ENCODE measurements at places on chromosomes 5 and 9.

DNA sequence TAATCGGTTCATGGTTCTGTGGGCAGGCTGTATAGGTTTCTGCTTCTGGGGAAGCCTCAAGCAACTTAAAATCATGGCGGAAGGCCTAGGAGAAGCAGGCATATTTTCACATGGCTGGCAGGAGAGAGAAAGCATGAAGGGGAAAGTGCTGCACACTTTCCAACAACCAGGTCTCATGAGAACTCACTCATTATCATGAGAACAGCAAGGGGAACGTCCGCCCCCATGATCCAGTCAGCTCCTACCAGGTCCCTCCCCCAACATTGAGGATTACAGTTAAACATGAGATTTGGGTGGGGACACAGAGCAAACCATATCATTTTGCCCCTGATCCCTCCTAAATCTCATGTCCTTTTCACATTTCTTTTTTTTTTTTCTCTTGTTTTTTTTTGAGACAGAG, 82.1 kb downstream of the EHMT1 start:
- no peak for DNase-seq

DNA sequence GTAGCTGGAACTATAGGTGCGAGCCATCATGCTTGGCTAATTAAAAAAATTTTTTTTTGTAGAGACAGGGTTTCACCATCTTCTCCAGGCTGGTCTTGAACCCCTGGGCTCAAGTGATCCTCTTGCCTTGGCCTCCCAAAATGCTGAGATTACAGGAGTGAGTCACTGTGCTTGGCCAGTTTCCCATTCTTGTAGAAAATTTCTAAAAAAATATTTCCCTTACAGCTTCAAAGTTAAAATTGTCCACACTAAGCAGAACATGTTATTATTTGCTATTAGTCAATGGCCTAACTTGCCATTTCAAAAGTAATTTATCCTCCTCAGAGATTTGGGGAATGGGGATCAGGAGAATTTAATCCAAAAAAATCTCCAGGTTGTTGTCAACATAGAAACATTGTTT, 40.1 kb downstream of the SLC38A9 start:
- DNase-seq: no peak

GRCh38 chr9:126589349-126589748, 24.4 kb upstream of the LMX1B start:
- no peak for DNase-seq

DNA sequence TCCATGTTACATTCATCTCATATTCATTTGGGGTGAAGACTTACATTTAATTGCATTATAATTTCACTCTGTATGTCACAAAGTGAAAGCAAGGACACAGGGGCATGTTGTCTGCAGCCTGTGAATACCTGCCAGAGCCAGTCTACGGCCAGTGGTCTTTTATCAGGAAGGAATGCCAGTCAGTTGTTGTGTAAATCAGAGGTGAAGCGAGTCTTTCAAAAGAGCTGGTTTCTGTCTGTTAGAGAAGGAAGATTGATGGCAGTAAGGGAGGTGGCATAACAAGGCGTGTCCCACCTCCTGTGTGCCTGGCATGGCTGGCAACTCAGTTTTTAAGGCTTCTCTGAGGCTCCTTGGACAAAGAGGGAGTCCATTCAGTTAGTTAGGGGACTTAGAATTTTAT, 18.1 kb upstream of the SYK start:
- no peak for DNase-seq

- no peak for DNase-seq
Observed at GRCh38 chr5:110727025-110727314, 499 bp upstream of the TMEM232 start.

GRCh38 chr5:180098991-180099732, 27.6 kb upstream of the RNF130 start:
- no peak for DNase-seq

- no peak for DNase-seq
Observed at GRCh38 chr5:8831251-8831650, 714.6 kb downstream of the SEMA5A start.

- no peak for DNase-seq
Observed at GRCh38 chr5:110383231-110383630, 343.2 kb downstream of the TMEM232 start.

DNA sequence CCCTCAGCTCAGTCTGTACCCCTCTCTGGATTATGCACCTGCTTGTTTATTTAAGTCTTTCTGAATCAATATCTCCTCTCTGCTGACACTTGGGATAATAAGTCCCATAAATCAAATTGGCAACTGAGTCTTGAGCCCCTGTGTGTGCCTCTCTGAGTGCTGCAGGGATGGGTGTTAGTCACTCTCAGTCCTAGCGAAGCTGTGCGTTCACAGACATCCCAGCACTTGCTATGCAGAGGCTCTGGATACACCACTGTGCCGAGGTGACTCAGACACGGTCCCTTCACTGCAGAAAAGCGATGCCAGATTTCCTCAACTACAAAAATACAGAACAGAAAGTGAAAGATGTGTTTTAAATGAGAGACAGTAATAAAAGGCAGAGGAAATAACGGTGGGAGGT, 4.1 kb upstream of the KCNMB1 start:
- DNase-seq: no peak

DNA sequence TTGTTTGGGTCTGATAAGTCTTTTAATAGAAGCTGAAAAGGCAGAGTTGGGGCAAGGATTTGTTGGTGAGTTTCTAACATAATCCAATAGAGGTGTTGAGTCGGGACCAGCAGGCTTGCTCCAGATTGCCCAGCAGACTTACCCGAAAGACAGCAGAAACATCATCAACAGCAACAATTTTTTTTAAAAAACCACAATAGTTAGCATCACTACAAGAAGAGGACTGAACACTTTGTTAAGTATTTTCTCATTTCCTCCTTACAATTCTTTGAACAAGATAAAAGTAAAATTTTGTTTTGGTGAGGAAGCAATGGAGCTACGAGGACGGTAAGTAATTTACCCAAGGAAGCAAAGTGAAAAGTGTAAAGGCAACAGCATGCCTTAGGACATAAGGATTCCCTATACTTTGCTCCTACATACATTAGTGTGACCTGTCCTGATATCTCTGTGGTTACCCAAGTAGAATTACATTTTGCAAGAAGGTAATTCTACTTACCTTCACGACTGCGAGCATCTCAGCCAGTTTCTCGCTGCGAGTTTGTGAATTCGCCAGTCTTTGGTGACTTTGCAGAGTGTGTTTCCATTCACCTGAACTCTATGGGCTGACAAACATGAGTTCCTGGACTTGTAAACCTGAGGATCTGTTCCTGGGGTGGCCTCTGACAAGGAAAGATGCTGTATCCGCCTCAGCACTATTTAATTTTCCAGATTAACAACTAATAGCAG, 13.2 kb downstream of the ITK start:
- no peak for DNase-seq

DNA sequence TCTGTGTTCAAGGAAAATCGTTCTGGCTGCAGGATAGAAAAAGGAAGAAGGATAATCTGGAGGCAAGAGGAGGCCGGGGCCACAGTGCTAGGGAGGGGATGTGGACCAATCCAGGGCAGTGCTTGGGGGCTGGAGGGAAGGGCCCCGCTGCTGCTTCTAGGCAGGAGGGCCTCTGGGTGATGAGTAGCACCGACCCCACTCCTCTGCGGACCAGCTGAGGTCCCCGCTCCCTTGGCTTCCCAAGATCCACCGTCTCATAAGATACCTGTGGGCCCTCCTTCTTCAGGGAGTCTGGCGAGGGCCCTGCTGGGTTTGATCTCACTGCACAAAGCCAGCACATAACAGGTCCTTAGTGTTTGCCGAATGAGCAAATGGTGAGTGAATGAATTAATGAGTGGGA, 93.5 kb upstream of the MVB12B start:
- DNase-seq: no peak

GRCh38 chr5:158139161-158139560, 280.2 kb upstream of the CLINT1 start:
- no peak for DNase-seq

DNA sequence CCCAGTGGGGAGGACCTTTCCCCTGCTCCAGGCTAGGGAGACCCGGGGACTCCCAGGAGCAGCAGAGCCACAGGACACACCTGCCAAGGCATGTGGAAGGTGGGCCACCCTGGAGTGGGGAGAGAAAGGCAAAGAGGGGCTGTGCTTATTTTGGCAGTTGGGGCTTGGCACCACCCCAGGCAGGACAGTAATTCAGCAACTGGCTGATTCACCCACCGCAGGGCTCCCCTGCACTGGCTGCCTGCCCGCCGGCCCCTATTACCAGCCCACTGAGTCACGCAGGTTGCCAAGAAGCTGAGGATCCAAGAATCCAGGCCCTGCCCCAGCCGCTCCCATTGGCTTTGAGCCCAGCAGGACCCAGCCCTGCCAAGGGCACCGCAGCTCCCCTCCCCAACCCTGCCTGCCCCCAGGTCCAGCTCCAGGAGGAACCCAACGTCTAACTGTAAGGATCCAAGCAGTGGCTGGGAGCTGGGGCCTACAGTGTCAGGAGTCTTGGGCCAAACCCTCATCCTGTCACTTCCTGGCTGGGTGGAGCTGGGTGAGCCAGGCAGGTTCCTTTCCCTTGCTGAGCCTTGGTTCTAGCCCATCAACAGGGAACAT, 14.2 kb upstream of the RALGDS start:
- no peak for DNase-seq

DNA sequence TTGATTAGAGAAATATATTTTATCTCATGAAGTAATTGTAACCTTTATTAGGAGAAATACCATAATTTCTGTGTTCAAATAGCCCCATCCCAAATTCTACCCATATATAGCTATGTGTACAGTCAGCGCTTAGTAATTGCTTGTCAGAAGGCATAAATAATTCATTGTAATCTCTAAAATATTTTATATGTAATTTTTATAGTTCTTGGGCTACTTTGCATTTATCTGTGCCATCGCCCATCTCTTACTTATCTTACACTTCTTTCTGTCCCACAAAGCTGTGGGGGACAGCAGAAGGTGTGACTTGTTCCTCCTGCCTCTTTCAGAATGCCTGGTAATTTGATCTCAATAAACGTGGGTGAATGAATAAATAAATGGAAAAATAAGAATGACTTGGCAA, 5.5 kb downstream of the ADAMTSL1 start:
- no peak for DNase-seq

DNA sequence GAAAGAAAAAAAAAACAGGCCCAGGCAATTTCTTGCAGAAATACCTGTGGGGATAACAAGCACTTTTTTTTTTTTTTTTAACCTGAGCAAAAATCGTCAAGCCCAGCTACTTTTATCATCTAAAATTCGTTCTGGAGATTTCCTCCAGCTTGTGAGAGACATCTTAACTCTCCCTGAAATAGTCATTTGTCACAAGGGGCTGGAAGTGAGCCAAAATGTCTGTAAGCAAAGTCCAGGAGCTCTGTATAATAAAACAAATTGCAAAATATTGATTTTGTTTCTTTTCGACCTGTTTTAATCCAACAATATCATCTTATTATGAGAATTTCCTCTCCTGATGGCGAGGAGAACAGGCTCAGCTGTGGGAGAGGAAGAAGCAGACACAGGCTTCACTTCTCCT, 168.4 kb downstream of the TTLL11 start:
- DNase-seq: no peak

GRCh38 chr9:37908698-37909186, 4.8 kb upstream of the SLC25A51 start:
- no peak for DNase-seq

- no peak for DNase-seq
Observed at GRCh38 chr5:129691220-129691619, 56.7 kb upstream of the MINAR2 start.

DNA sequence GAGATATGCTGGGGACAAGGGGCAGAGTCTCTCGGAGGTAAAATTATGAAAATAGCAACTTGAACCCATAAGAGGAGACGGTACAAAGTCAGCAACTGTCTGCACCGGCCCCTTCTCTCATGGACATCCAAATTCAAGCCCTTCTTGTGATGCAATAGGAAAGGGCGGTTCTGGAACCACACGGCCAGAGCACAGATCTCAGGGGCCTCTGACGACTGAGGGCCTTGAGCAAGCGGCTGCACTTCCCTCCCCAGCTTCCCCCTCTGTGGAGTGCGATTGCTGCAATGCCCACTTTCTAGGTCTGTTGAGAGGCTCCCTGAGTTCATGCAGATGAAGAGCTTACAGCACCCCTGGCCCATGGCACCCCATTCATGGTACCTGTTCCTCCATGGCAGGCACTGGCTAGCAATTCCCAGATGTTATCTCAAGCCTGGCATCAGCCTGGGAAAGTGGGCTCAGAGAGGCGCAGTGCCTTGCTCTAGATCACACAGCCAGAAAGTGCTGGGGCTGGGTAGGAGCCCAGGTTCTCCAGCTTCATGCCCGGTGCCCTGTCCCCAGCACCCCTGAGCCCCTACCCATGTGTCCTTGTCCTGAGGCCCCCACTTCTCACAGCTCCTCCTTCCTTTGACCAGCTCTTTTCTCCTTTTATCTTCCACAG, 17.7 kb upstream of the CPLX2 start:
- DNase-seq: no peak

DNA sequence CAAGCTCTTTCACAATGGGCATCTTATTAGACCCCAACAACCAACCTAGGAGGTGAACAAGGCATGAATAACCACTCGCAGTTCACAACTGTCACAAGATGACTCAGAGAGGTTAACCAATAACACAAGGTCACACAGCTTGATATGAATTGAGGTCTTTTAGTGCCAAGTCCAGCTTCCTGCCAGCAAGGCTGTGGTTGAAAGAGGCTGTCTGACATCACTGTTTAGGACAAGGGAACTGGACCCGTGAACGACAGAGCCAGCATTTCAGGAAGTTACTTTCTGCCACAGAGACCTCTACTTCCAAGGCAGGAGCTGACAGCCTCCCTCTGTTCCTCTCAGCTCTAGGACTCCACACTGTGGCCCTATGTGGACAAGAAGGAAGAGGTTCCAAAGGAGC, 53.4 kb upstream of the ALDH1B1 start:
- DNase-seq: peak; percentile 31

DNA sequence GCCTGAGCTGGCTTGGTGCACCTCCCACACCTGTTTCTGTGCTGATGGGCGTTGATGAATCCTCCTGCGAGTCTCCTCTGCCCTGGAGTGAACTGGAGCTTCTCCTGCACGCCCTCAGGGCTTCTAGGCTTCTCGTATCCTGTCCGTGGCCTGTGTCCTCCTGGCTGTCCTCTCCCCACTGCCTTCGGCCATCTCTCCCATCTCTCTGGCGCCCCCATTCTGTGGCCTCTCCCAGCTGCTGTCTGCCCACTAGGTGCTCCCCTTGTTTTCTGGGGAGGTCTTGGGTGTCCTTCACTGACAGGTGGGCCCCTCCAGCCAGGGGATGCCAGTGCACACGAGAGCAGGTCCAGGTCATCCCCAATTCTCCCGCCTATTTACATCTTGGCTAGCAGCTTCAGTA, 28.8 kb downstream of the AHRR start:
- no peak for DNase-seq
